ENCODE measurements at places on chromosomes 5 and 9. TPM values are rescaled to one million over a fixed set of nuclear protein-coding genes. Genes with fewer than 3 reads are reported as not detected.
A peak's percentile ranks its signal among the peaks of the same experiment; 100 is the strongest.

GRCh38 chr5:116498503-116499048 lies 76.0 kb downstream of the SEMA6A start:
- DNase-seq = no peak

- no peak for DNase-seq
These were observed 59.6 kb downstream of the GCNT4 start for GRCh38 chr5:74992791-74993190.

GRCh38 chr5:84506625-84507024 lies 121.9 kb upstream of the EDIL3 start:
- DNase-seq = no peak

GRCh38 chr9:95080961-95081647 lies 236.4 kb downstream of the FANCC start:
- DNase-seq = no peak

DNA sequence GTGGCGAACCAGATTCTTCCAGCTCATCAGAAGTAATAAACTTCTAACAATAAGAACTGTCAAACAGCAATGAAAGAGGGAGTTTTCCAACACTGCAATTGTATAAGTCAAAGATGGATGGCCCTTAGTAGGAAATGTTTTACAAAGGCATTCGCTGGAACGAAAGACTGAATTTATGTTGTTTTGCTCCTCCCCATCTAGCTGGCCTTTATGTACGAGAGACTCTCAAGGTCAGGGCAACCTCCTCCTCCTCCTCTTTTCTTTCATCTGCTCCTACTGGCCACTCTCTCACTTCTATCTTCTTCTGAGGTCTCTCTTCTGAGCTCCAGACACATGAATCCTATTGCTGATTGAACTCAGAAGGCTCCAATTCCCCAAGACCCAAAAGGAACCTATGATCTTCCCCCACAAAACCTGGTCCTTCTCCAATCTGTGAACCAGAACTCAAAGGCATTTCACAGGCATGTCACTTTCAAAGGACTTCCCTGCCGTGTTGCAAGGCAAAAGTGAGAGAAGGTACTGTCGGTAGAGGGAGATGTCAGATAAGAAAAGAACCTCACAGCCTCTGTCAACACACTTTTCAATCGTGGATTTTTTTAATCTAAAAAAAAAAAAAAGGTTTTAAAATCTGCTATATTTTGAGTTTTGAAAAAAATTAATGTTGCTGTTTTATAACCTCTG lies 28.5 kb upstream of the PUM3 start:
- DNase-seq = peak; percentile 12

DNA sequence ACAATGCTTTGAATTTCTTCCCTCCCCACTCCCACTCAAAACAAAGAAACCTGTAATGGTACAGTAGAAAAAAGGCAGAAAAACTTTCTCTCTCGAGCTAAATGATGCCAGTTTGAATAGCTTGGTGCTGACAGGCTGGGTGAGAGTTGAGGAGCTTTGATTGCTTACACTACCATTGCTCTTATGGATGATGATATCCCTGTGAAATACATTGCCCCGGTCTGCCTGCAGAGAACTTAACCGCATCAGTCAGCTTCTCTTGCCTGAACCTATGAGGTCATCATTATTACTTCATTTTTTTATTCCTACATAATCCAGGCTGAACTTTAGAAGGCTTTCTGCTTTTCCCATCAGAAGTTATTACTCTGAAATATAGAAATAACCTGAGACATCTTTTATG lies 69.3 kb downstream of the ISL1 start:
- no peak for DNase-seq

GRCh38 chr5:59660737-59661136 lies 232.8 kb downstream of the PDE4D start:
- no peak for DNase-seq

DNA sequence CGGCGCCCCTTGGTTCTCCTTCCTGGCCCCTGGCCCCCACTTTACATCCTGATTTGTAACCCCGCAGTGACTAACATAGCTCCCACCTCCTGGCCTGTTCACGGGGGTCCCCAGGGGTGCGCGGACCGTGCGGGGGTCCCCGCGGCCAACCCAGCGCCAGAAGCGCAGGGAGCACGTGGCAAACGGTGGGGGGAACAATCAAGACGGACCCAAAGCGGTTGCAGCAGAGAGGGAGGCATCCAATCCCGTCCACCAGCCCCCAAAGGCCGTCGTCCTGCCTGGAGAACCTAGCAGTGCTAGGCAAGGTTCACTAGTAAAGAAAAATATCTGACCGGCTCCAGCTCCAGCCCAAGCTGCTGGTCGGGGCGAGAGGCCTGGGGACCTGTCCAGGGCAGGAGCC lies 201.5 kb downstream of the AUH start:
- no peak for DNase-seq

DNA sequence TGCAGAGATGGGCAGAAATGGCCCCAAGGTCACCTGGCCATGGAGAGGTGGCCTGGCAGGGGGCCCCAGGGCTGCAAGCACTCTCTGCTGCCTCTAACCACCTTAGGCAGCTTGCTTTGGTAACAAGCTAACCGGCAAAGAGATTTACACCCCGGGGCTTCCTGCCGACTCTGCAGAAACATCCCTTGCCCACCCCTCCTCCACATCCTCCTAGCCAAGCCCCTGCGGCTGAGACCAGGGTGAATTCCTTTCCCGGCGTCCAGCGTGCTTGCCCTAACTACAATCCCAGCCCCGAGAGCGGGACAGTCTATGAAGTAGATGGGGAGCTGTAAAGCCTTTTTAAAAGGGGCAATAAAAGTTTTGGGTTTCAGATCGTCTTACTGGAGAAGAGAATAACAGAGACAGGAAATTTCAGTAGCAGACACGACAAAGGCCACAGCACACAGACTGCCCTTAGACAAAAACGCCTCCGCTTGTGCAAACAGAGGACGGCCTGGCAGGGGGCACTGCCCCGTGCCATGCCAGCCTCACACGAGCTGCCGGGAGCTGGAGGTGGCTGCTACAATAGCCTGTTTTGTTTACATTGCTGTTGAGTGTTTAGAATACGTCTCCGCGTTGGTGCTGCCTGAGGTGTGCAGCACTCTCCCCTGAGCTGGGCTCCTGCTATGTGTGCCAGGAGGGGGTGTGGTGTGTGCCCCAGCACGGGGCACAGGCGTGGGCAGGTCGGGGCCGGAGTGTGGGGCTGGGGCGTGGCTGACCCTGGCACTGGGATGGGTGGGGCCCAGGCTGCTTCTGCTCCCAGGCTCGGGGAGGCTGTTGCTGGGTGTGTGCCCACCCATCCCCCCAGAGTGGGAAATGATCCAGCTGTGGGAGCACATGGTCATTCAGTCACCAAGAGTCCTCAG lies 15.3 kb downstream of the MYMK start:
- DNase-seq = peak; percentile 56

N4BP3 gene
- total RNA-seq = 107 TPM

RASA1 gene
- total RNA-seq = 48.7 TPM

ANKRD33B gene
- 7.0 TPM for total RNA-seq

BRIX1 gene
- total RNA-seq = 21.2 TPM

DAPK1 gene
- 36.8 TPM for total RNA-seq
